HCT116 (cell line): ENCODE measurements at places on chromosomes 13 and 19. TPM values are rescaled to one million over a fixed set of nuclear protein-coding genes. Genes with fewer than 3 reads are reported as not detected.

The SYT3 gene
- 4.6 TPM for total RNA-seq

The C19orf33 gene
- 135 TPM for total RNA-seq

The SIGLEC12 gene
- total RNA-seq, result not detected

The ATP8A2 gene
- total RNA-seq, result not detected

The MAST1 gene
- total RNA-seq, result 28.9 TPM

The SRRM5 gene
- not detected for total RNA-seq

The ZNF540 gene
- total RNA-seq, result not detected

The ZNF154 gene
- total RNA-seq, result 0.10 TPM

The NCAN gene
- 0.07 TPM for total RNA-seq

The CGB5 gene
- total RNA-seq, result not detected

DNA sequence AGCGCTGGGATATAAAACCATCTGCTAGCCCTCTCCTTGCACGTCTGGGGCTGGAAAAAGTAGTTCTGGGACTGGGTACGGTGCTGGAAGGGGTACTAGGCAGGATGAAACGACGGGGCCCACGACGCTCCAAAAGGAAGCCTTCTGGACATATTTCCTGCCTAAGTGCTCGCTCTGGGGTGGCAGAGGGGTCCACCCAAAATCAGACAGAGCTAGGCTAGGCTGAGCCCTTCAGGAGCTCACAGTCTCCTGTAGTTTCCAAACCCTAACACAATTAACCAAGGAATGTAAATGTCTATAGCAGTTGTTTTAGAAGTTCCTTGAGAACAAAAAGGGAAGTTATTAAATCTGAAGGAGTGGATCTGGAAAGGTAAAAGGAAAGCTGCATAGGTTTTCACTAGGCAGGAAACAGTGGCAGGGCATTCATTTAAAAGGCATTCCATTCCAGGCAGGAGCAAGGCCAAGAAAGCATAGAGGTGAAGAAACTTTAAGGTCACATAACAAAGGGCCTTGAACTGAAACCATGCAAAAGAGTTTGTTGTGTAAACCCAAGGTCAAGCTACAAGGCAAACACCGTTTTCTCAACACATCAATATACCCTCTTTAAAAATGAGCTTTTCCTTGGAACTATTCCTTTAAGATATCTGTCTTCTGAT is 634 bp upstream of the DIAPH3 start:
- no peak for DNase-seq

- peak; percentile 70 for DNase-seq
These were observed 9.1 kb downstream of the LYL1 start for GRCh38 chr19:13093407-13094105.

- DNase-seq, result no peak
These were observed 190.9 kb downstream of the KLF12 start for GRCh38 chr13:73943137-73943964.

DNA sequence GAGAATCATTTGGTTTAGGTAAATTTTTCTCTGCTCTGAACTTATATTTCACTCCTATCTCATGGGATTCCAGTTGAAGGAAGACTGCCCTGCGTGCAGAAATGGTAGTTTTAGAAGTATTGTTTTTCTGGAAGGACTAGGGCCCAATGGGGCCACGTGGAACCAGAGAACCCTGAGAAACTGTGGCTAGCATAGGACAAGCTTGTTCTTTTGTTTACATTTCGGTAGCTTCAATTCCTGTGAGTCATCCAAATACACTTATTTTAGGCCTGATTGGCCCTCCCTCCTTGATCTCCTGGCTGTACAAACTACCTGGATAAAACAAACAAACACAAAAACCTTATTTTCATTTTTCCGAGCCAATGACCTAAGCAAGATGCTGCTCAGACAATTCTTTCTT is 124.0 kb downstream of the ITGBL1 start:
- no peak for DNase-seq

DNA sequence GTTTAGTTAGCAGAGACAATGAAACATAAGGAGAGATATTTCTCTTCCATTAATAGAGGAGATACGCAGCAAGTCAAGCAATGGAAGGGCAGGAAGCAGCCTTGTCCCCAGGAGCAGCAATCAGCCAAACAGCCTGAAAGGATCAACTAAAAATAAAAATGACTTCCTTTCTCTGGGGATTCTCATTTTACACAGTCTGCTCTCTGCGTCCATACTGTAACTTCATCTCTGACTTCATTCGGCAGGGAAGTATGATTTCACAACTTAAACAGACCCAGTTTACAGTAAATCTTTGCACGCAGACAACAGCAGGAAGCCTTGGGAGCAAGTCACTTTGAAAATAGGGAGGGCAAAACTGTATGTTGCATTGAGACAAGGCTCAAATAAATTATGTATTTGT is 826.7 kb downstream of the DIAPH3 start:
- DNase-seq, result no peak

DNA sequence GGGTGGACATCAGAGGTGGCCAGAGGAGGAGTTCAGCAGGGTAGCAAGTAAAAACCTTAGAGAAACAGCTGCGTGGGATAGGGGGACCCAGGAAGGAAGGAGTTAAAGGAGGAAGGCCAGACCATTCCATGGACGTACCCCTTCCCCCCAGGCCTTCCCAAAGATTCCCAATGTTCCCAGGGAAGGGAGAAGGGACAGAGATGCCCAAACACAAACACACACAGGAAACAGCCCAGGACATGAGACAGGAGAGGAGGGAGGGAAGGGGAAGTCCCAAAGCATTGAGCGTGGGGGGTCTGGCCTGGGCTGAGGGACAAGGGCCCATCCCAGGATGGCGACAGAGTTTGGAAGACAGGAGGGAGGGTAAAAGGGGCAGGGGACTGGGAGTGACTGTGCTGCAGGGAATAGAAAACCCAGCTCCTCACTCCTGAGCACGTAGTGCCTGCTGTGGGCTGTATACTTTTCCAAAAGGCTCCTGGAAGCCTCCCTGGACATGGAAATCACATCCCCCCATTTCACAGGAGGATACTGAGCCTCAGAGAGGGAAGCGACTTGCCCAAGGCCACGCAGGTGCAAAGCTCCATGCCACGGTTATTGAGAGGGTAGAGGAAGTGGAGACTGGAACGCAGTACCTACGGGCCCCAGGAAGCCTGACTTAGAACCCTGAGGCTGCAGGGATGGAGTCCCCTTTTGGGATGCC is 1.1 kb downstream of the SYDE1 start:
- no peak for DNase-seq

GRCh38 chr19:30792561-30793505 is 420.6 kb downstream of the ZNF536 start:
- no peak for DNase-seq

- no peak for DNase-seq
These were observed 4.1 kb upstream of the C19orf53 start for GRCh38 chr19:13770013-13770635.

- DNase-seq, result no peak
These were observed 614.2 kb downstream of the DCT start for GRCh38 chr13:93865235-93865634.

DNA sequence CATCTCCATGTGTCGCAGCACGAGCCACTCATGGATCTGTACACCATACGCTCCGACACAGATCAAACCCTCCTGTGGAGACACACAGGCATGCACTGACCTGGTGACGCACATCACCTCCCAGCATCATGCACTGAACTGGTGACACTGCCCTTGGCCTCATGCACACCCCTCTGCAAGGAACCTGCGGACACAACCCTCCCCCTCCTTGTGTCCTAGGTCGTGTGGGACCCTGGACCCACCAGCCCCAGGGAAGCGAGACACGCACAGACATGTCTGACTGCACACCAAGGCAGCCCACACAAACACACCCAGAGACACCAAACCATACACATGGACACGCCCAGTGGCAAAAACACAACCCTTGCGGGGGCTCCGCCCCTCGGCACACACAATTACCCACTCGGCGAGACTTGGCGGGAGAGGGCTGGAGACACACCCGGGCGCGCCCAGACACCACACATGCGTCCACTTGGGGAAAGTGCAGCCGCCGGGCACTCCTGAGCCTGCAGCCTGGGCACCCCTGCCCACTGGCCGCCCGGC is 2.0 kb upstream of the KCNN4 start:
- DNase-seq, result no peak

DNA sequence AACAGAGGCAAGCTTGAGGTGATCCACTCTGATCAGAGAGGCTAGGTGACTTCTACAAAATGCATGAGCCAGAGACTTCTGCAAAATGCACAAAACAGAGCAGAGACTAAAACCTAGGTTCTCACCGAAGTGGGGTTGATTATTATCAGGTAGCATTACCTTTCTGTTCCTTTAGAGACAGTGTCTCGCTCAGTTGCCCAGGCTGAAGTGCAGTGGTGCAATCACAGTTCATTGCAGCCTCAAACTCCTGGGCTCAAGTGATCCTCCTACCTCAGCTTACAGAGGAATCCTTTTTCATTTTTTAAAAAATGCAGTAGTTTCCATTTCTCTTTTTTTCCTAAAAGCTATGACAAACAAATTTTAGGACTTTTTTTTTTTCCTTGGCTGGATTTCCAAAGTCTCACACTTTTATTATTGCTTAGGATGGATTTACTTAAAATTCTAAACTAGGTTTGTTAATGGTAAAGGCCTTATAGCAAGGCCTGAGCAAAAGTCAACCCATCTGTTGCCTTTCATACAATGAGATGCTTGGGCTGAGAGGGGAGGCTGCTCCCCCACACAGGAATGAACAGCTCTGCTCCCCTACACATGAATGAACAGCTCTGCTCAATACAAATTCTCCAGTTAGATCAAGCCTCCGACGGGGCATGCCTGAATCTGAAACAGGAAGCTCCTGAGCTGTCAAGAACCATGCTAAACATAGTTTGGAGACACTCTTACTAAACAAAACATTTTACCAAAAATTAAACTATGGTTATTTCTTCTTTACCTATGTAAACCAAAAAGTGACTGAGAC is 18.8 kb upstream of the TNFRSF19 start:
- DNase-seq, result no peak

- no peak for DNase-seq
These were observed 21.0 kb upstream of the SERP2 start for GRCh38 chr13:44352671-44353070.

DNA sequence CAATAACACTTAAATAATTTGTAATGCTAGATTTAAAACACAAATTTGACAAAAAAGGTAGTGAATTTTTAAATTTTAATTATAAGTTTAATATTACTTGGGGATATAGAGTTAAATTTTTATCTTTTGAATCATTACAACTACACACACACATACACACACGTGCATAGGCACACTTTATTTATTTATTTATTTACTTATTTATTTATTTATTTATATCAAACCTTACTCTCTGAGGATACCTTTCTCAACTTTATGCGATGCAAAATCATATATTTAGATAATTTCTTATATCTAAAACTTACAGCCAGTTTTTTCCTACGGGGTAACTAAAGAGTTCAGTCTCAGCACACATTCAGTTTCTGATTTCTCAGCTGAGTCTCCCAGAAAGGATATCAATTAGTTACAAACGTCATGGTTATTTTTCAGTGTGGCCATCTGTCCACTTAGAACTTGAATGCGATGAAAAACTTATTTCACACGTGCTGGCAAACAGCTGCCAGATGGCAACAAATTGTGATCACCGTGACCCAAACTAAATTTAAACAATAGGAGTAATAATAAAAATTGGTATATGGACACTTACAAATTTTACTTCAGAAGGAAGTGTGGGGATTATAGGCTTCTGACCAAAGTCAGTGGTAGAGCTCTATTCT is 683.1 kb upstream of the PRR20A start:
- no peak for DNase-seq

GRCh38 chr13:99404005-99404755 is 97.0 kb upstream of the GPR183 start:
- DNase-seq, result no peak

DNA sequence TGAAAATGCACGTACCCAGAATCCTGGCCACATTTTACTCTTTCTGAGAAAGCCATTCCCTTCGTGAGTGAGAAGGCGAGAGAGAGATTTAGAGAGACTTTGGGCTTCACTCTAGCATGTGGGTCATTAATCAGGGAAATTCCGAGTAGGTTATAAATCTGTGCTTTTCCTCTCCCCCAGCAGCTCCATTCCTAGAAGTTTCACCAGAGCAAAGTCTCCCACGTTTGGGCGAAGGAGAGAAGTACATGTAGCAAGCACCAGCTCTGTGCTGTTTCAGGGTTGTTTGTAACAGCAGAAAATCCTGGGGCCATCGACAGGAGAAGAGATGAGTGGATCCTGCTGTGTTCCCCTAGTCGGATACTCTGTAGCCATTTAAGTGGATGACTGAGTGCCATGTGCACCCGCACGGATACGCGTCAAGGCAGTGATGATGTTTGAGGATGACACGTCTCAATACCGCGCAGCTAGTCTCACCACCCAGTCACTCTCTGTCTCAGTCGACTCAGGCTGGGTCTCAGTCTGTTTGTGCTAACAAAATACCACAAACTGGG is 131.8 kb upstream of the PEG3 start:
- no peak for DNase-seq

GRCh38 chr13:72545030-72545719 is 182.3 kb downstream of the MZT1 start:
- no peak for DNase-seq

- no peak for DNase-seq
These were observed 1.1 kb upstream of the KLF1 start for GRCh38 chr19:12888006-12888603.

GRCh38 chr19:50434525-50434924 is 1.8 kb downstream of the MYBPC2 start:
- DNase-seq, result no peak

- DNase-seq, result no peak
These were observed 97.3 kb upstream of the MCF2L start for GRCh38 chr13:112871742-112872141.

DNA sequence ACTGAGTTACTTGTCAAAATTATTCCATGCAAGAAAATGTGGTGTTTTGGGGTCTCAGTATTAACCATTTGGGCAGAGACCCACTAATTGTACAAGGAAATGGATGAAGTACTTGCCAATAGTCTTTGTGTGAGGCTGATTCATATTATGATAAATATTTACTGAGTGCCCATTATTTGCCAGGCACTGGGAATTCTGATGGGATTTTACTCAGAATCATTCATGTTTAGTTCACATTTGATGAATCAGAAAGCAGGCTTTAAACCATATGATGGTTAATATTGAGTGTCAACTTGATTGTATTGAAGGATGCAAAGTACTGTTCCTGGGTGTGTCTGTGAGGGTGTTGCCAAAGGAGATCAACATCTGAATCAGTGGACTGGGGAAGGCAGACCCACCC is 66.2 kb upstream of the SOX21 start:
- no peak for DNase-seq

- DNase-seq, result no peak
These were observed 130.3 kb upstream of the STARD13 start for GRCh38 chr13:33415822-33416221.

- DNase-seq, result no peak
These were observed 52.0 kb upstream of the SPACA7 start for GRCh38 chr13:112324116-112324515.
